ENCODE measurements at places on chromosomes 7 and 10. TPM values are rescaled to one million over a fixed set of nuclear protein-coding genes. Genes with fewer than 3 reads are reported as not detected.

The SPRN gene
- total RNA-seq = not detected

The PSD gene
- total RNA-seq = 0.11 TPM

The GPR141 gene
- total RNA-seq = not detected

The SLC13A1 gene
- total RNA-seq = not detected

The OR9A2 gene
- total RNA-seq = not detected

The POU6F2 gene
- total RNA-seq = not detected

The YWHAG gene
- 93.7 TPM for total RNA-seq

The TUBAL3 gene
- 0.07 TPM for total RNA-seq

The PCLO gene
- 0.29 TPM for total RNA-seq

The CDC14C gene
- total RNA-seq = not detected

The HOXA10 gene
- not detected for total RNA-seq

The MCM10 gene
- 31.3 TPM for total RNA-seq

The NRCAM gene
- total RNA-seq = 0.31 TPM

The ATP5F1C gene
- 578 TPM for total RNA-seq

The CTBP2 gene
- not detected for total RNA-seq

The SEMA3A gene
- 0.56 TPM for total RNA-seq

The RASSF4 gene
- total RNA-seq = 51.7 TPM

The FKBP6 gene
- 0.13 TPM for total RNA-seq

The PPP1R9A gene
- 18.2 TPM for total RNA-seq

The PGAM2 gene
- not detected for total RNA-seq

The MAT1A gene
- total RNA-seq = 101 TPM

The A1CF gene
- 58.1 TPM for total RNA-seq

The HECW1 gene
- total RNA-seq = not detected

The LRRD1 gene
- not detected for total RNA-seq

The ELN gene
- total RNA-seq = 0.15 TPM

The MYH16 gene
- 0.15 TPM for total RNA-seq

The MACROH2A2 gene
- 41.6 TPM for total RNA-seq

The MOGAT3 gene
- total RNA-seq = 22.5 TPM

The ADK gene
- 79.1 TPM for total RNA-seq

The EXOSC1 gene
- total RNA-seq = 47.6 TPM

The MARCHF5 gene
- total RNA-seq = 34.7 TPM

All from HepG2 (cell line).